ENCODE measurements at places on chromosomes 4 and X. TPM values are rescaled to one million over a fixed set of nuclear protein-coding genes. Genes with fewer than 3 reads are reported as not detected.

CLGN gene
- 19.6 TPM for total RNA-seq

TCEAL7 gene
- 67.2 TPM for total RNA-seq

IGSF1 gene
- 3.0 TPM for total RNA-seq

NMU gene
- 9.4 TPM for total RNA-seq

IL2 gene
- total RNA-seq: not detected

SLITRK4 gene
- 0.64 TPM for total RNA-seq

PCYT1B gene
- total RNA-seq: 19.5 TPM

CLDN34 gene
- total RNA-seq: not detected
